ENCODE measurements at places on chromosomes 13 and 19.

DNA sequence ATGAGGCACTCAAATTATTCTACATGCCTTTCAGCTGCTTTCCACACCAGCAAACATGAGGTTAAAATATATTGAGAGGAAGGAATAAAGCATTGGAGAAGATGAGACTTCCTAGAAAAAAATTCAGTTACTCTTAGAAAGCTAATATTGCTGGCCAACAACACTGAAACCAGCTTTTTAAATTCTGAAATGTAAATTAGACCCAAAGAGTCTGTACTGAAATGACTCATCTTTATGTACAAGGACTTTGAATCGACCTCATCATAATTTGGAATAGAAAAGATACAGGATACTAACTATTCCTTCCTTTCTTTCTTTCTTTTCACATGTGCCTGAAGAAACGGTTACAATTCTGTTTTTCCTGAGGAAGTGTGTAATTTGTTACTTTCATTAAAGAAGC, 6.5 kb upstream of the HSPH1 start:
- DNase-seq = no peak

- no peak for DNase-seq
Measured at GRCh38 chr13:85019121-85019520, 780.1 kb downstream of the SLITRK6 start.

- DNase-seq = no peak
Measured at GRCh38 chr19:50434525-50434924, 1.8 kb downstream of the MYBPC2 start.

GRCh38 chr13:70841240-70842061, 733.2 kb upstream of the KLHL1 start:
- DNase-seq = no peak

GRCh38 chr13:113863524-113864272, at the start of gene GAS6:
TSS of gene GAS6 (minus strand) at chr13:113864076. CDS start at chr13:113863920, 156 bp downstream.
- DNase-seq = no peak

- no peak for DNase-seq
Measured at GRCh38 chr13:37069597-37070103, 10.2 kb upstream of the SUPT20H start.

DNA sequence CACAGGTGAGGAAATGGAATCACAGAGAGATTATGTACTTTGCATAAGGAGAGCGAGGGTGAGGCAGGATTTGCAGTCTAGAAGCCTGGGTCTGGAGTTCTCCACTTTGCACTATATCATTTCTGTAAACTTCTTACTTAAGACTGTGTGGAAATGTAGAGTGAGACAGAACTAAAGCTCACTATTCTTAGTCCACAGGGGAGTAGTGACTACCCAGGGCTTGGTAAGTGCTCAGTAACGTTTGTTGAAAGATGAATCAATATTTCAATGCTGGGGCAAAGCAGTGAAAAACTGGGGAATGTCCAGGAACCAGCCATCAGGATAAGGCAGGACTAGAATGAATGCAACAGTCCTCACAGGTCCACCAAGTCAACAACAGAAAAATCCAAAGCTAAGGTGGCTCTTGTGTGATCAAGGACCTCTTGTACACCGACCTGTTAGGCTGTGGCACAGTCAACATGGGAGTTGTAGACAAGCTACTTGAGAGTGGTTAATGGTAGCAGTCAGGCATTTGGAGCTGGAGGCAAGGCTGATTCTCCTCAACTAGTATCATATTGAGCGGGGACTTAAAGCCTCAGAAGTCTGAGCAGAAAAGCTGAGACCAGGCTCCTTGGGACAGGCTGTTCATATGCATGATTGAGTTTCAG, 929 bp upstream of the TNFSF13B start:
- DNase-seq = no peak

DNA sequence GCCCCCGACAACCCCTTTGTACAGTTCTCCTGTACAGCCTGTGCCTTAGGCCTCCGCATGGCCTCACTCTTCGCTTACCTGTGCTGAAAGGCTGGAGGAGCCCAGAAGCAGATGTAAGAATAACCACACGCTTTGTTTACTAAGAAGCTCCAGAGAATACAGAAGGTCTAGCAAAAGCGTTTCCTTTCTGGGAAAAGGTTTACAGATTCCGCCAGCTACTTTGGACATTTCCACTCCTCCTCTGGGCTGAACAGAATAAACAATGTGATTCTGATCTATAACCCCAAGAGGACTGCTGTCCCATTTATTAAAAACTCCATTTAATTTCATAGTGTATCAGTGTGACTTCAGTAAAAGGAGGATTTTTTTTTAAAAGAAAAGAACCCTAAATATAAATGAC, 339.2 kb downstream of the DNAJC15 start:
- no peak for DNase-seq

- DNase-seq = peak; percentile 20
Measured at GRCh38 chr19:38134540-38135149, 89.4 kb downstream of the DPF1 start.

GRCh38 chr13:50353651-50354415, 338.6 kb downstream of the KCNRG start:
- no peak for DNase-seq

GRCh38 chr19:33231511-33231910, 5.9 kb upstream of the SLC7A10 start:
- no peak for DNase-seq

- DNase-seq = no peak
Measured at GRCh38 chr13:20911037-20911436, 8.5 kb upstream of the XPO4 start.

DNA sequence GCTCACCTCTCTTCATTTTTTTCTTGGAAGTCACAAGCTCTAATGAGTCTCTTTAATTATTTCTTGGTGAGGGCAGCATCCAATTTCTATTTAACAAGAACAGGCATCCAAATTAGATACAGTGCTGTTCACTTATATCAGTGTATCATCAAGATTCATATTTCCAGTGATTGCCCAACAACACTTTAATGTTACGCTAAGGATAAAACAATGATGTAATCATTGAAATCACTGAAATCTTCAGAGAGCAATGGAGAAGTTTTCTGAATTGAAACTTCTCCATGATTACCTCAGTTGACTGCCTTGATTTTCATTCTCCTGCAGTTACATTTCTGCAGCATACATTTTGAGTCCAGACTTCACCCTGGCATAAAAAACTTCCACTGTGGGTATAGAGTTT, 17.1 kb upstream of the LRCH1 start:
- DNase-seq = no peak

- DNase-seq = no peak
Measured at GRCh38 chr13:37934339-37935191, 65.0 kb upstream of the TRPC4 start.

DNA sequence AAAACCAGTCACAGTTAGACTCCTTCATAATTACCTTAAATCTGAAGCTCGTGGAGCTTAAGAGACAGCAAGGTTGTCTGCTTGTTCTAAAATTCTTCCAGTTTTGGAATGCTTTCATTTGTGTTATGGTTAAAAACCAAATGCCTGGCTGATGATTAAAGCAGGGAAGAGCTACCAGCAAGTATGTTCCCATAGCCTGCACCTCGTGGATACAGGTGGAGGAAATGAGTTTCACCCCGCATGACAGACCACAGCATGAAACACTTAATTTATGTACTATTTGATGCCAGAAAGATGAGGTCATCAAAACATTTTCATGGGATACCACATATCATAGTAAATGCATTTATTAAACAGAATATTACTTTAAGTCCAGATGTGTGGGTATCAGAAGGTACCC, 416 bp upstream of the DOCK9 start:
- DNase-seq = peak; percentile 52

- no peak for DNase-seq
Measured at GRCh38 chr19:35458731-35459391, 10.8 kb downstream of the FFAR2 start.

GRCh38 chr13:97434397-97435201, 630 bp downstream of the RAP2A start:
- no peak for DNase-seq

DNA sequence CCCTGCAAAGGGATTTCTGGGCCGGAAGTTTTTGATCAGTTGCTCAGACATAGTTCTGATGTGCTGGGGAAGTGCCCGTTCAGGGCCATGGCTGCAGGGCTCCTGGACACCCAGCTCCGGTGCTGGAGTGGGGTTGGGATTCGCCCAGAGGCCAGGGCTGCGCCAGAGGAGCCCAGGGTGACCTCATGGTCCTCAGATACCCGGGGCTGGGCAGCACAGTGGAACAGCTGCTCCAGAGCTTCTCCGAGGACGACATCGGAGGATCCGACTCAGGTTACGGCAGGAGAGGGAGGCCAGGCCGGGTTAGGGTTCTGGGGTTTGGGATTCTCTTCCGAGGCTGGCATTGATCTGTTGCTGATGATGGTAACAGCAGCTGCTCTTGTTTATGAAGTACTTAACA, 20.9 kb downstream of the CARM1 start:
- DNase-seq = no peak

- DNase-seq = no peak
Measured at GRCh38 chr19:18586306-18586705, 2.3 kb upstream of the REX1BD start.

DNA sequence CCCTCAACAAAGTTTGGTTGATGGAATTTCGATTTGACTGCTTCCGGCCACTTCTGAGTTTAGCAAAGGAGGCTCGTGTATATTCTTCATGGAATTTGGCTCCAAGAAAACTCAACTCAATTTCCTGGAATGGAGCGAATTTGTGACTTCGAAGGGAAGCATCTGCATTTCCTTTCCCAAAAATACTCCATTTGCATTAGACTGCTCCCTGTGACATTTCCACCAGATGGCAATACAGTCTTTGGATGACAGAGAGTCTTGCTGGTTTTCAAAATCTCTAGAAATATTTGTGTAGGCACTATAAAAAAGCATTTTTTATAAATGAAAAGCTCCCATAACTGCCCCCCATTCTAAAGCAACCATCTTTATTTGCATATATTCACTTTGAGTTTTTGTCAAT, 4.1 kb downstream of the C1QTNF9 start:
- DNase-seq = no peak

DNA sequence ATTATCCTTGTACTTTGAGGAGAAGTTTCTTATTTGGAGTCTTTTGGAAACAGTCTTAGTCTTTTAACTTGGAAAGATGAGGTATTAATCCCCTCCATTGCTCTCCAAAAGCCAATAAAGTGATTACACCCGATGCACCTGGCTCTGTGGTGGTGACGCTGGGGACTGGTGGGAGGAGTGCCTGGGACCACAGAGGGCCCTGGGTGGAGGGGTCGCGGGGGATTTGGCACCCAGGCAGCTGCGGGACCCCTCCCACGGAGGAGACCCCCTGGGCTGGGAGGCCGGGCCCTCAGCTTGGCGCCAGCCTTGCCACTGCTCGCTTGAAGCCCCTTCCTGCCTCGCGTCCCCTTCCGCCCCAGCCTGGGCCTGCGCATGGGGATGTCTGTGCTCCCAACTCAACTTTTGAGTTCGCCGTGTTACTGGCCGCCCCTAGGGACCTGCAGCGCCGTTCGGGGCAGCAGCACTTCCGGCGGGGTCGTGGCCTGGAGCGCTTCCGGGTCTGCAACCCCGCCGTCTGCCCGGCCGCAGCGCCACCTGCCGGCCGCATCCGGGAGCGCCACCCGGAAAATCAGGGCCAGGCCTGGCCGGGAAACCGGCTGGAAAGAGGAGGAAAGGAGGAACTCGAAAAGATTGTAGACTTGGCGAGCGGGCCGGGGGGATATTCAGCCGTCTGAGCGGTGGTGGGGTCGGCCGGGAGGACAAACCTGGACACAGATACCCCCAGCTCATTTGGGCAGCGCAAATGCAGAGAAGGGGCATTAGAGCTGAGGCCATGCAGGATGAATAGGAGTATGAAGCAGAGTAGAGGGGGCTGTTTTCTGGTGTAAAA, 8.4 kb downstream of the PEAK3 start:
- DNase-seq = no peak

DNA sequence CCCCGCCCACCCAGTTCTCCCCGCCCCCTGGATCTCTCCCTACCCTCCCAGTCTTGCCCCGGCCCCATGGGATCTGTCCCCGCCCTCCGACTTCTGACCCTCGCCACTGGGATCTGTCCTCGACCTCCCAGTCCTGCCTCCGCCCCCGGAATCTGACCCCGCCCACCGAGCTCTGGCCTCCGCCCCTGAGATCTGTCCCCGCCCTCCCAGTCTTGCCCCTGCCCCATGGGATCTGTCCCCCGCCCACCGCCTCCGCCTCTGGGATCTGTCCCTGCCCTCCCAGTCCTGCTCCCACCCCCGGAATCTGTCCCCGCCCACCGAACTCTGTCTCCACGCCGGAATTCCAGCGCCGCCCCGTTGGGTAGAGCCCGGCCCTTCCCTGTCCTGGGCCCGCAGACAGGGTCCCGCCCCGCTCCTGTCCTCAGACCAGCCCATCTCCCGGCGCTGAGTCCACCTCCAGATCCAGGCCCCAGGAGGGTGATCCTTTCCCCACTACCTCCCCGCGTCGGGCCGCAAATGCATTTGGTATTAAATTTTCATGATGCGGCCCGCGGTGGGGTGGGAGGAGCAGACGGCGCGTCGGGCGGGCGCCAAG, 1.5 kb upstream of the SLC17A7 start:
- peak; percentile 89 for DNase-seq

DNA sequence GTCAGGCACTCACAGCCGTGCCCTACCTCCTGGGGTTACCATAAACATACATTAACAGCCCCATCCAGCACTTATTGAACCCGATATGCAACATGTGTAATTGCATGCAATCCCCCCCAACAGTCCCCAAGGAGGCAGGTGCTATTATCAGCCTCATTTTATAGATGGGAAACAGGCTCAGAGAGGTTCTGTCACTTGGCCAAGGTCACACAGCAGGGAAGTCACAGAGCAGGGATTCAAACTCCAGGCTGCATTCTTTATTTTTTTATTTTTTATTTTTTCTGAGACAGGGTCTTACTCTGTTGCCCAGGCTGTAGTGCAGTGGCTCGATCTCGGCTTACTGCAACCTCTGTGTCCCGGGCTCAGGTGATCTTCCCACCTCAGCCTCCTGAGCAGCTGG, 38.4 kb upstream of the TNFAIP8L1 start:
- DNase-seq = no peak

- no peak for DNase-seq
Measured at GRCh38 chr19:48405850-48406249, 12.4 kb downstream of the GRIN2D start.

DNA sequence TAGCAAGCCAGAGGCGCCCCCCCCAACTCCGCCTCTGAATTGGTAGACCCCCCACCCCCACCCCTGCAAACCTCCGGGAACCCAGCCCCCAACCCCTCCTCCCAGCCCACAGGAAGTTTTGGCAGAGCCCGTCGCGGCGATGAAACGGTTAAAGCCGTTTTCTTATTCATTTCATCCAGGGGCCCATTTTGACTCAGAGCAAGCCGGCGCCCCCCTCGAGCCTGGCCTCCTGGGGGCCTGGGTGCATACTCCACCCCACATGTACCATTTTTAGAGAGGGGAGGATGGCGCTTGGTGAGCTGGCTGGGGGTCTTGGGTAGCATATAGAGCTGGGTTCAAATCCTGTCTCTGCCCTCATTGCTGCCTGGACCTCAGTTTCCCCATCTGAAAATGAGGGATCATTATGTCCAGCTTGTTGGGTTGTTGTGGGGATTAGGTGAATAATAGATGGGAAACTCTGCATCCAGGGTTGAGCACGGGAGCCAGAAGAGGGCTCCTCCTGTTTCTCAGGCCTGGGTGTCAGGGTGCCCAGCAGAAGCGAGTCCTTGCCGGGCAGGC, 7.9 kb upstream of the JUNB start:
- DNase-seq = no peak
